Foreskin keratinocyte (primary cell): ENCODE measurements at places on chromosomes 12 and 14.

DNA sequence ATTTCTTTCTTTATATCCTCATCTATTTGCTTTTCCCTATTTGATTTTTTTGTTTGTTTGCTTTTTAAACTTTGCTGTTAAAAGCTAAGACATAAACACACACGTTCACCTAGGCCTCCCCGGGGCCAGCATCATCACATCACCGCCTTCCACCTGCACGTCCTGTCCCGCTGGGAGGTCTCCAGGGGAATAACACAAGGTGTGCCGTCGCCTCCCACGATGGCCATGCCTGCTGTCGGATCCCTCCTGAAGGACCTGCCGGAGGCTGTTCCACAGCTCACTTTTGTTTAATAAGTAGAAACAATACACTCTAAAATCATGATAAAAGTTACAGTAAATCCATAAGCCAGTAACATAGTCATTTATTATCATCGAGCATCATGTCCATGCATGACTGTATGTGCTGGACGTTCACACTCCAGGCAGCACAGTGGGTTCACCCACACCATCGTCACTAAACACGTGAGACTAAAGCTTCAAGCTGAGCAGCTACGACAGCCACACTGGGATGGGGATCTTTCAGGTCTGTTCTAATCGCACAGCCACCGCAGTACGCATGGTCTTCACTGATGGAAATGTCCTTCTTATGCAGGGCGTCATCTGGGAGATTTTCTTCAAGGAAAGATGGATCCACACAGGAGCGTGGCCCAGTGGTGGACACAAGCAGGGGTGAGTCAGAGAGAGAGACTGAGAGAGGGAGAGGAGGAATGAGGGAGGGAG is 3.6 kb downstream of the RIMBP2 start:
- no peak for DNase-seq

DNA sequence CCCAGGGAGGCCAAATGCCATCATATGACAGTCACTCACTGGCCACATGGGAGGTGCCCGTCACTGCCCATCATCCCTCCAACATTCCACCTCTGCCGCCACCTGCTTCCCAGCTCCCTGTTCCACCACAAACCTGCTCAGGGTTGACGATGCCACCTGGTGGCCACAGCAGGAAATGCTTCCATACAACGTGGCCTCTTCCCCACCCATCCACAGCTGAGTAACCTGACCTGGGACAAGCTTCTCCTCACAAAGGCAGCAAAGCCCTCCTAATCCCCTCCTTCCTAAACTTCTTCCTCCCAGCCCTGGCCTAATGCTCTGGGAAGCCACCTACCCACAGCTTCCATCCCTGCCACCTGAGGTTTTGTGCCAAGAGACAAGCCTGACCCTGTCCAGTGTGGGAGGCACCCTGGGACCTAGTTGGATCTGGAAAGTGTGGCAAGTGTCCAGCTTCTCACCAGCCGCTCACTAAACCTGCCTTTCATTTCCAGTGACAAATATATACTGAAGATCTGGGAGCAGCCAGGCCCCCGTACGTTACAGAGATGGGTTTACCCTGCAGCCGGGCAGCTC is 4.3 kb downstream of the DEGS2 start:
- DNase-seq = peak; percentile 33

DNA sequence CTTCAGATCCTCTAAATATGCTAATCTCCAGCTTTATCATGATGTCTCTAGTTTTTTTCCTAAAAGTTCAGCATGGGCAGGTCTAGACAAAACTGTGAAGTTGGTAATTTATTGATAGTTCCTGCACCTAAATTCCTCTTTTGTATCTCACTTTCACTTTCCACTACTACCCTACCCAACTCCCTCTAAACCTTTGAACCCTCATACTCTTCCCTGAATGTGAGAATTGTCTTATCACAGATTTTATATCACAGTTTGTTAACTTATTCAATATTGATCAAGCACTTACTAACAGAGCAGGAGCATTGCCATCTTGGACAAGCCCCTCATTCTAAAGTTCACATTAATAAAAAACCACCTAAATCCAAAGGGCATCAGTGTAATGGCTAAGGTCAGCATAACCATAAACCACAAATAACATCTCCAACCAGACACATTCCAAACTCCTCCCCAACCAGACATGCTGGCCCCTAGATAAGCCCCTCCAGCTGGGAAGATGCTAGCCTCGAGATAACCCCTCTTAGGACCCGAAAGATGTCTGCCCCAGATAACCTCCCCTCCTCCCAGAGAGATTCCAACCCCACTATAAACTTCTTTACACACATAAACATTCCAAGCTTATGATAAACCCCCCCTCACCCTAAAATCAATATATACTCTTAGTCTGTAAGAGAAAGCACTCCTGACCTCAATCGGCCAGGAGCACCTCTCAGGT is 78.7 kb downstream of the FSCB start:
- no peak for DNase-seq

- no peak for DNase-seq
Measured at GRCh38 chr14:91835197-91835919, 32.0 kb downstream of the TC2N start.

GRCh38 chr14:92716131-92716530 is 32.3 kb downstream of the LGMN start:
- DNase-seq = no peak

GRCh38 chr12:57732726-57733593 is 5.6 kb downstream of the AGAP2 start:
- DNase-seq = no peak

DNA sequence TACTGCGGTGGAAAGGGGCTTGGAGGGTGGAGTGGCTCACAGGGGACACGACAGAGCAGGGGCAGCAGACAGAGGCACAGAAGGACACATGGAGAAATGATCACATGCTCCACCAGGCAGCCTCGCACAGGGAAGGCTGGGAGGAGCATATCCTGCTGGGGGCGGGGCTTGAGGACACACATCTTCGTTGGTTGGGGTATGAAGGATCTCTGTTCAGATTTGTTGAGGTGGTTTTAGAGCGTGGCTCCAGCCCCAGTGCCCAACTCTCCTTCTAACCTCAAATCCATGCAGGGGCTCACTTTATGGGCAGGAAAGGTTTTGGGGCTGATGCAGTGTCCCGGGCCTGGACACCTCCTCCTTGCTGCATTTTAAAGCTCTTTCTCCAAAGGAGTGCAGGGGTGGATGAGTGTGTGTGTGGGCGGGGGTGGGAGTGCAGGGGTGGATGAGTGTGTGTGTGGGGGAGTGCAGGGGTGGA is 733 bp upstream of the P3H3 start:
- DNase-seq = peak; percentile 74

GRCh38 chr12:69756088-69756755 is 17.6 kb downstream of the RAB3IP start:
- no peak for DNase-seq

GRCh38 chr12:8475508-8476203 is 19.9 kb downstream of the CLEC6A start:
- no peak for DNase-seq

DNA sequence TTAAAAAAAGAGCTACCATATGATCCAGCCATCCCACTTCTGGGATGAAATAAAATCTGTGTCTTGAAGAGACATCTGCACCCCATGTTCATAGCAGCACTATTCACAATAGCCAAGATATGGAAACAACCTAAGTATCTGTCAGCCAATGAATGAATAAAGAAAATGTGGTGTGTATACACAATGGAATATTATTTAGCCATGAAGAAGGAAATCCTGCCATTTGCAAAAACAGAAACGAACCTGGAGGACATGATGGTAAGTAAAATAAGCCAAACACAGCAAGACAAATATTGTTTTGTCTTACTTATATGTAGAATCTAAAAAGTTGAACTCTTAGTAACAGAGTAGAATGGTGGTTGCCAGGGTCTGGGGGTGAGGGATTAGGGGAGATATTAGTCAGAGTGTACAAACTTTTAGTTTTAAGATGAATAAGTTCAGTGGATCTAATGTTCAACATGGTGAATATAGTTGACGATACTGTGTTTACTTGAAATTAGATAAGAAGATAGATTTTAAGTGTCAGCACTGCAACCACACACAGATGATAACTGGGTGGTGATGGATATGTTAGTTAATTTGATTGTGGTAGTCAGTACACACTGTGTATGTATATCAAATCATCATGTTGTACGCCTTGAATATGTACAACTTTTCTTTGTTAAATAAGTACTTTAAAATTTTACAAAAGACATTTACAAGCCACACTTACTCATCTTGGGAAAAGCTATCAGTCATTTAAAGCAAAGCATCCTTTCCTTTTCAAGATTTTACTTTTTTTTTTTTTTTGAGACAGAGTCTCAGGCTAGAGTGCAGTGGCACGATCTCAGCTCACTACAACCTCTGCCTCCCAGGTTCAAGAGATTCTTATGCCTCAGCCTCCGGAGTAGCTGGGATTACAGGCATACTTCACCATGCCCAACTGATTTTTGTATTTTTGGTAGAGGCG is 89.9 kb downstream of the BICD1 start:
- DNase-seq = no peak

- no peak for DNase-seq
Measured at GRCh38 chr12:16675438-16675837, 69.5 kb upstream of the LMO3 start.

- no peak for DNase-seq
Measured at GRCh38 chr12:132872073-132872855, 15.1 kb downstream of the CHFR start.

GRCh38 chr12:47808574-47809365 is 10.9 kb downstream of the HDAC7 start:
- no peak for DNase-seq

DNA sequence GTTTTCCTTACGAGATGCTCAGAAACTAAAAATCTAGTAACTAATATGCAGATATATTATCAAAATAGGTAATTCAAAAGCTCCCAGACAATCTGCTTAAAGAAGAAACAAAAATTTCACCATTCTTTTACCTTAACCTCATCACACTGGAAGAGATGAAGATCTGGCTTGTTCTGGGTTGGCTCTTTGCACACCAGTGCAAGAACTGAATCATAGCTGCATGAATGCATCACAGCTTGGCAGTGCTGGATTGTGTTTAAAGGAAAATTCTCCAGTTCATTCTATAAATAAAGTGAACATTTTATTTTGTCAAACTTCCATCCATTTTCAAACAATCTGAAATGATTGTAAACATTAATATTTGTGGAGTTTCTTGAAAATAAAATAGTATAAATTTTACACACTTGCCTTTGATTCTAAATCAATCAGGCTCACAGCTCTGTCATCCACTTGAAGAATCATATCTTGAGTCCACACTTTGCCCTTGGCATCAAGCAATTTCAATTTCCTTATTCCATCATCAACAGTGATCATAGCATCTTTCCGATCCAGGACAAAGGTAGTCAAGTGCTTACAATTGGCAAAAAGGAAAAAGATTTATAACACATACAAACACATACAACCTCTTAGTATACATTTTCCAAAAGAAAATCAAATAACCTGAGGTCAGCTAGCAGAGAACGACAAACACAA is 119.8 kb downstream of the EPS8 start:
- no peak for DNase-seq

DNA sequence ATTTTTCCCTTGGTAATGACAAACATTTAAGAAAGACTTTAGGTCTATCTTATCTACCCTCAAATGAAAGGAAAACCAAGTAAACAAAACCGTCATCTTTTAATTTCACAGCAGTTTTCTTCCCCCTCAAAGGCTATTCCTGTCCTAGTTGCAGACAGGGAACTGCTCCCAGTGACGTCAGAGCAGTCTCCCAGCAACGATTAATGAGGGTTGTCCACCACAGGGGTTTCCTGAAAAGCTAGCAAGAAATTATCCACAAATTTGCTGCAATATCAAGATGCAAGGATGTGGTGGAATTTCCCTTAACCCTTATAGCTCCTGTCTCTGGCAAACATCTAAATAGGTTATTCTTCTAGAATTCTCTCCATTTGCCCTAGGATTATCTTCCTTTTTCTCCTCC is 89.1 kb upstream of the STAC3 start:
- no peak for DNase-seq

- DNase-seq = no peak
Measured at GRCh38 chr12:62379026-62379722, 87.5 kb upstream of the MON2 start.

DNA sequence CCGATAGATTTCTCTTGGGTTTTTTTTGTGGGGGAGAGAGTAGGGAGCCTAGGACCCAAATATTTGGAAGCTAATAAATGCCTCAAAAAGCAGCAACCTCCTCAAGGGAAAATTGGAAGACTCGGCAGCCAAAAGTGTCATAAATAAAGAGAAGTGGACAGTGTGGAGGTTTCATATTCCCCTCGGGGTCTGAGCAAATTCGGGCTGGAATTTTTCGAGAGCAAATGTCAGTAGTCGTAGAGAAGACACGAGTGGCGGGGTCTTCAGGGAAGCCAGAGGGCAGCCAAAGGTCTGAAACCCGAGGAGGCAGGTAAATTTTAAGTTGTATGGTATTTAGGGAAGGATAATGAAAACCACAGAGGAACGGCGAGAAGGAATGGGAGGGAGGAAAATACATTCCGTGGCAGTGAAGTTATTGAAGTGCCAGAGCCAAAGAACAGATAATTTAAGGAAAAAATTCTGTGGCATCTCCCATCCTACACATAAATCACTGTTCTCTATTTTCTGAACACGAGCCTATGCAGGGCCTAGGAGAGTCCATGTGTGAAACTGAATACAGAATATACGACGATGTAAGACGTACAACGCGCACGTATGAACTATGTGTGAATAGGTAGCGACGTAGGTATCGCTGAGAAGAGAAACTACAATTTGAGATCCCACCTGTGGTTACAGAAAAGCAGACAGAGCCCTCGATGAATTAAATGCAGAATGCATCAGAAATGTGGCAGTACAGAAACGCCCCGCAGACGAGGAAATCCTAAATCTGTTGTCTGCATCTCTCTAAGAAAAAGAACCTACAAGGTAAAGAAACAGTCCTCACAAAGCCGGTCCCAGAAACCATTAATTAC is 12.9 kb downstream of the BCL11B start:
- DNase-seq = peak; percentile 45

DNA sequence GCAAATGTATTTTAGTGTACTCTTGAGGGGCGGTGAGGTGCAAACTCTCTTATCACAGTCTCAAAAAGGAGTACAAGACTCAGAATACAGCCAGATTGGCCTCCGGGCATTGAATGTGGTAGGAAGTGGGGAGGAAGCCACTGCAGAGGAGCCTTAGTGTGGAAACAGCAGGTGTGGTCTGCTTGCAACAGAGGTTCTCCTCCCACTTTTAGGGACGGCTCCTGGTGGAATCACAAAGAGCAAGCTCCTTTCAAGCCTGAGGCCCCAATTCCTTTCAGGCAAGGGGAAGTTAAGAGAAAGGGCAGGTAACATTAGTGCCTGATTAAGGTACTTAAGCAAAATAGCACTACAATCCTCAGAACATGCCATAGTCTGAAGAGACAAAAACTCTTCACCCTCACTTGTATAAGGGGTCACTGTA is 23.7 kb upstream of the SLC2A3 start:
- DNase-seq = peak; percentile 47
